ENCODE measurements at places on chromosomes 5 and 9.

DNA sequence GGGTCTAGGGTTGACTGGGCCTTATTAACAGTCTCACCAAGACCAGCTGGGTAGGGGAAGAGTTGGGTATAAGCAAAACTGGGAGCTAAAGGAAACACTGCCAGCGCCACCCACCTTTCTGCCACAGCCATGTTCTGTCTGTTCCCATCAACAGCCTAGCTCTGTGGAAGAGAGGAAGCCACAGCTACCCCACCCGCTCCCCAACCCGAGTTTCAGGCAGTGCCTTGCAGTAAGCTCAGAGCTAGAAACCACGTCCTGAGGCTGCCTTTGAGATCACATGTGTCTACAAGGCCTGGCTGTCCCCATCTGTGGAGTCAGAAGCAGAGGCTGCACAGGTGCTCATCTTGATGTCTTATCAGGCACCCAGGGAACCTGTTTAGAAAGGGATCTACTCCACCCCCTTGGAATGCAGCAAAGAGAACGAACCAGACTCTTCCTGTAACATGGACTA, 15.3 kb downstream of the HNRNPH1 start:
- no peak for DNase-seq

- DNase-seq = no peak
Measured at GRCh38 chr5:334903-335739, 13.6 kb downstream of the AHRR start.

GRCh38 chr5:99763021-99763774, 772.0 kb upstream of the FAM174A start:
- no peak for DNase-seq

- DNase-seq = no peak
Measured at GRCh38 chr5:143119881-143120341, 283.6 kb downstream of the NR3C1 start.

GRCh38 chr5:142597546-142598337, 88.1 kb downstream of the FGF1 start:
- no peak for DNase-seq

- no peak for DNase-seq
Measured at GRCh38 chr9:128099932-128100491, 27.5 kb downstream of the PTGES2 start.

GRCh38 chr9:95629585-95629984, 112.8 kb upstream of the PTCH1 start:
- no peak for DNase-seq

DNA sequence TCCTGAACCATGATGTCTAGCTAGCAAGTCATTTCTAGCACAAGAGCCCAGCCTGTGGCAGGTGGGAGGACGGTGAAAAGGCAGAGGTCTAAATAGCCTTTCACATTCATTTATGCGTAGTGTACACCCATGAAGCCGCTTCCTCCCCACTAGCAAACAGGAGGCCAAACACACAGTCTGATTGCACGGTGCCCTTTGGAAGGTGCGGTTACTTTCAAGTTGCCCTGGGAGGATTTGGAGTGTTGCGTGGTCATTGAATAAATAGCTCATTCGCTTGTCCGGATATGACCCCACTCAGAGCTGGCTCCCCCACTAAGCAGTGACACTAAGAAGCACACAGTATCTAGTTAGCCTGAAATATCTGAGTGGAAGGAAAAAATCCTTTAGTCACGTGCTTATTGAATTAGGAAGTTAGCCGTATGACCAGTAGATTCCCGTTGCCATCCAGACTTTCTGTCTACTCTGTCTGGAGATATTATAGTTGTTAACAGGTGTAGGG, 664 bp upstream of the ARSB start:
- DNase-seq = no peak

- DNase-seq = no peak
Measured at GRCh38 chr5:2430606-2431005, 320.9 kb downstream of the IRX2 start.

- DNase-seq = no peak
Measured at GRCh38 chr5:94968507-94969095, 316.3 kb downstream of the MCTP1 start.

- no peak for DNase-seq
Measured at GRCh38 chr5:73539730-73540129, 25.7 kb downstream of the ANKRA2 start.

- no peak for DNase-seq
Measured at GRCh38 chr9:123421186-123421585, 65.2 kb downstream of the CRB2 start.

DNA sequence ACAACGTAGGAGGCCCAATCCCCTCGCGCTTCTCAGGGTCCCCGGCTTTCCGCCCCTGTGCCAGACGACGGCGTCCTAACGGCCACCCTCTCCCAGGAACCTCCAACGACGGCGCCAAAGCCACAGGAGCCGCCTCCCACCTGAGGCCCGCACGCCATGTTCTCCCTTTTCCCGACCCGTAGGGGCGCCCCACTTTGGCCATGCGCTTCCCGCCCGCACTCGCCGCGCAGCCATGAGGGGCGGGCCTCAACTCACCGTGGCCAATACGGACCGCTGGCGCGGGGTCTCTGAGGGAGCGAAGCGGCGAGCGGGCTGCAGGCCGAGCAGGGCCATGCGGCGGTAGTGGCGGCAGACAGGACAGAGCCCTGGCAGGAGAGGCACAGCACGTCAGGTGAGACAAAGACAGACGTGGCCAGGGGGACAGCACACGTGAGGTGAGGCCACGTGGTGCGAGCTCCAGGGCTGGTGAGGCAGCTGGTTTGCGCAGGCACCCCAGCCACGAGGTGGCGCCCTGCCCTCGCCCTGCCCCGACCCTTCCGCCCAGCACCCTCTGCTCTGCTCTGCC, 1005.5 kb upstream of the PTPRD start:
- DNase-seq = no peak

GRCh38 chr9:134707031-134707680, 65.6 kb downstream of the COL5A1 start:
- DNase-seq = no peak

GRCh38 chr5:178941361-178941760, 363 bp downstream of the ZNF454 start:
- DNase-seq = no peak
